ENCODE measurements at places on chromosomes 5 and 9.

DNA sequence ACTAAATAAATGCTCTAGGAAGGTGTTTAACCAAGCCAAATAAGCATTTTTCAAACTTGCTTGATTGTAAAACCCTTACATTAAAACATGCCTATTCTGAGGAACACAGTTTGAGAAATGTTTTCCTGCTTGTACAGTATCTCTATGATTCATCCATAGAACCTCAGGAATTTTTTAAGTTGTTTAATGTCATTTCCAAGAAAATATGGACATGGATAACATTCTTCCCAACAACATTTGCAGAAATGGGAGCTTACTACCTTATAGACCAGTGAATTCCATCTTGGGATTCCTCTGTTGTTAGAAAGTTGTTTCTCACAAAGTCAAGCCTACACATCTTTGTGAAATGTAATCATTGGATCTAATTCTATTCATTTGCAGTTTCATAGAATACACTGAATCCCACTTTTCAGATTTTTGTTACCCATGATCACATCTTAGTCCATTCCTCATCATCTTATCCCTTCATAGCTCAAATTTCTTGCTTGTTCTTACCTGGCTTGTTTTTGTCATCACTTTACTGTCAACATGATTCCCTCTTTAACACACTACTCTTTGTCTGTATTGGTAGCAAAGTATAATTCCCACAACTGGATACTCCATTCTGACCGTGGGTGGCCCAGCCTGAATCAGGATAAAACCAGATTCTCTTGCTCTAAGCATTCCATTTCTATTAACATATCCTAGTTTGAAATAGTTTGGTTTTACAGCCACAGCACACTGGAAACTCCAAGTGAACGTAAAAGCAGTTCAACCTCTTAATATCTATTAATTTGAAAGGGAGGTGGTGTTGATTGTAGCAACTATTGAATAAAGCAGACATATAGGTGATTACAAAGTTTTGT, 49.4 kb upstream of the PAPPA start:
- no peak for DNase-seq

DNA sequence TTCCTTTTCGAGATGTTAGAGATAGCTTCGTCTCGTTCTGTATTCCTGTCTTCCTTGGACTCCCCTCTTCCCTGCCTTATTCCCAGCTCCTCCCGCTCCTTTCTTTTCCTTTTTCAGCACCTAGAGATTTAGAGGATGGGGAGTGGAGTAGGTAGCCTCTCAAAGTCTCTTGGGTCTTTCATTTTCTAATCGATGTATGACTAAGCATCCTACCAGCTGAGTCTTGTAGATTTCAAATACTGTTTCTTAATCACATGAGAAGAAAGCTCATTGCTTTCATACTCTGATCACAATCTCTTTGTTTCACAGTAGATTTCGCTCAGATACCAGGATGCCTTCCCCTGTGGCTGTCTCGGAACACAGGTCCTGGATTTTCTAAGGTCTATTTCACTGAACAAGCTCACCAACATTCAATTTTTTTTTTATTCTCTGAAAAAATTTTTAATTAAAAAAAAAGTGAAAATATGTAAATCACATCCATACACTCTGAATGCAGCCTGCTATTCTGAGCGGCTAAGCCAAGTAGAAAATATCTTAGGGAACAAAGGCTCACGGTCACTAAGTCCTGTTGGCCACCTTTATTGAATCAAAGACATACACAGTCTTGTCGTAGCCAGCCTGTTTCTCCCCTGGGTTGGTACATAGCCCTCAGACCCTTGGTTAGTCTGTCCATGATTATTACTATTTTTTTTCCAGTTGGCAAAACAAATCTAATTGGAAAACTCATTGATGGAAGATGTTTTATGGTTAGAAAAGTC, 413.8 kb downstream of the KDM4C start:
- DNase-seq: no peak

DNA sequence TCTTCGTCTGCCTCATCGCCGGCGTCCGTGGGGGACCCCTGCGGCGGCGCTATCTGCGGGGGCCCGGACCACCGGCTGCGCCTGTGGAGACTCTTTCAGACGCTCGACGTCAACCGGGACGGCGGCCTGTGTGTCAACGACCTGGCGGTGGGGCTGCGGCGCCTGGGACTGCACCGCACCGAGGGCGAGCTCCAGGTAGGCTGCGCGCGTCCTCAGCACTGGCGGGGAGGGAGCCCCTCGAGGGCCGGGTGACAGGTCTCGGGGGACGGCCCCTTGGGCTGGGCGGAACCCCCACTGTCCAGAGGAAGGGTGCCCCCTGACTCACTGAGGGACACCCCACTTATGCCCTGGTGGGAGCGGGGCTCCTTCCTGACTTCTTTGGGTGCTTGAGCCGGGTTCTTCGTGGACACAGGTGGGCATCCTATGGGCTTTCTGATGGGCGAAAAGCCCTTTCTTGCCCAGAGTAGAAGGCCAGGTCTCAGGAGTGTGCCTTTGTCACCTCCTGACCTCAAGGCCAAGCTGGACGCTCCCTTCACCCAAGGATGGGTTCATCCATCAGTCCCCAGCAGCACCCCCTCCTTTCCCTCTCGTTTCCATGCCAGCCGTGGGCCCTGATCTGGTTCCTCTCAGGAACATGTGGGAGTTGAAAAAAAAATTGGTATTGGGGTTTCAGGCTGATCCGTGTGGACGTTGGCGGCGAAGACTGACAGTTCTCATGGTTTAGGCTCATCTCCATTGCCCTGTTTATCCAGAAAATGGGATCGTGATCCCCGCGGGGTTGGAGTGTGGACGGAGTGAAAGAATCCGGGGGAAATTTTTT, 564 bp downstream of the SLC25A25 start:
- peak; percentile 47 for DNase-seq

- no peak for DNase-seq
Measured at GRCh38 chr9:131546336-131547084, 1.2 kb downstream of the PRRT1B start.

DNA sequence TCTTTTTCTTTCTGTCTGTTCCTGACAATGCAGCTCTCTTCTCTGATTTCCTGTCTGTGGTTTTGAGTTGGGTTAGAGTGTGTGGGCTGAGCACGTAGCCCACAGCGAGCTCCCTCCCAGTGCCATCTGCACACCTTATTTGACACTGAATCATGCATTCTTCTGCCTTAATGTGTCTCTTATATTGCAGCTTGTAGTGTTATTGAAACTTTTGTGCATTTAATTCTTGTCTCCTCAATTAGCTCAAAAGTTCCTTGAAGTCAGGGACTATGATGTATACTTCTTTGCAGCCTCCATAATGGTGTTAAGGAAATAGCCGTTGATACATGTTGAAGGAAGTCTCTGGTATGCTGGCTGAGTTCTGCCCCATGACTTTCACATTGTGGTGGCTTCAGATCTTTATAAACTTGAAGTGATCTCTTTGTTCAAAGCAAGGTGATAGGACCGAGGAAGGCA, 576.2 kb upstream of the CLINT1 start:
- no peak for DNase-seq

- no peak for DNase-seq
Measured at GRCh38 chr9:128296340-128297220, 20.5 kb downstream of the SWI5 start.

DNA sequence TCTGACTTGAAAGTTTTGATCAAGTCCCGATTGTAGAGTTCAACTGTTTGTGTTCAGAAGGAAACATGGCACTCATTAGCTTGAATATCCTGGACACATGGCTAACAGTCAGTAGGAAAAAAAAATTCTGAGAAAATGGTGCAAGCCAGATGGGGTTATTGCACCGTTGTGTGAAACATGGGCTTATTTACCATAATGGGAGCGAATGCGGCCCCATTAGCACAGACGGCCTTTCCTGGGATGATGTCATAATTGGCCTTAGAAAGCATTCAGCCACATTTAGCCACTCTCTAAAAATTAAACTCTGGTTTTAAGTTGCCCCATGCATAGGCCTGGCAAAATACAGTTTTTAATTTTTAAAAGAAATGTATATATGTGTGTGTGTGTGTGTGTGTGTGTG, 112.1 kb downstream of the IRX2 start:
- DNase-seq: no peak
